Kidney glomerular epithelial cell (primary cell): ENCODE measurements at places on chromosomes 6 and 20.
A peak's percentile ranks its signal among the peaks of the same experiment; 100 is the strongest.

GRCh38 chr6:111559188-111560097 lies 46.2 kb downstream of the TRAF3IP2 start:
- DNase-seq: no peak

DNA sequence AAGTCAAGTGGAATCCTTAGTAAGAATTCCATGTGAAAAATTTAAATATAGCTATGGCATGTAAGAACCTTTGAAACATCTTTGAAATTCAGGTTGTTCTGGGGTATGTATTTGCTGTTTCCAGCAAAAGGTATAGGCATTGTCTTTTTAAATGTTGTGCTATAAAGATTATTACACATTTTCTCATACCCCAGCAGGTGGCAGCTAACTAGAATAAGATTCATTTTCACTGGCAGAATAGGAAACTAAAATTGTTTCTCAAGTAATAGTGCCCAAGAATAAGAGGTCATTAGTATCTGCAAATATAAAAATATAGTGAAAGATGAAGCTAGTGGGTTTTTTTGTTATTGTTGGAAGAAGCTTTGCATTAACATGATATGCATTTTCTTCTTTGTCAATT lies 1.8 kb downstream of the GRIK2 start:
- no peak for DNase-seq

DNA sequence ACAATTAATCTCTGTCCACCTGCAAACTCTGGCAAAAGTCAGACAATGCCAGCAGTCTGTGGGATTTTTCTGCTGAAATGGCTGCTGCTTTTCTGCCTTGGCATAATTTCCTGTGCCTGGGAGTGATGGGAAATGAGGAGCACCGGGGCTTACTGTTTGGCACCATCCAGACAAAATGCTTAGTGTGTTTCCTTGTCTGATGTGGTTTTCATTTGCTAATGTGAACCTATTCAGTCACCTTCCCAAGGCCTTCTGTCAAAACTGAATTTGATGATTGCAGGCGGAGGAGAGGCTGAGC lies 56.4 kb downstream of the CDH4 start:
- DNase-seq: no peak

DNA sequence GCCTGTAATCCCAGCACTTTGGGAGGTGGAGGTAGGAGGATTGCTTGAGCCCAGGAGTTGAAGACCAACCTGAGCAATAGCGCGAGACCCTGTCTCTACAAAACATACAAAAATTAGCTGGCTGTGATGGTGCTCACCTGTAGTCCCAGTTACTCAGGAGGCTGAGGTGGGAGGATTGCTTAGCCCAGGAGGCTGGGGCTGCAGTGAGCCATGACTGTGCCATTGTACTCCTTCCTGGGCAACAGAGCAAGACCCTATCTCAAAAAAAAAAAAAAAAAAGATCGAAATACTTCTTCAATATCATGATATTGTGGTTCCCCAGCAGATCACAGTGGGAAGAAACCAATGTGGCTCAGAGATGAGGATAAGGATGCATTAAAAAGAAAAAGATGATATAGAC lies 47.6 kb downstream of the SOBP start:
- no peak for DNase-seq

GRCh38 chr6:11414176-11414963 lies 123.2 kb upstream of the TMEM170B start:
- peak; percentile 34 for DNase-seq

- DNase-seq: no peak
Measured at GRCh38 chr6:22254886-22255285, 42.0 kb downstream of the PRL start.

DNA sequence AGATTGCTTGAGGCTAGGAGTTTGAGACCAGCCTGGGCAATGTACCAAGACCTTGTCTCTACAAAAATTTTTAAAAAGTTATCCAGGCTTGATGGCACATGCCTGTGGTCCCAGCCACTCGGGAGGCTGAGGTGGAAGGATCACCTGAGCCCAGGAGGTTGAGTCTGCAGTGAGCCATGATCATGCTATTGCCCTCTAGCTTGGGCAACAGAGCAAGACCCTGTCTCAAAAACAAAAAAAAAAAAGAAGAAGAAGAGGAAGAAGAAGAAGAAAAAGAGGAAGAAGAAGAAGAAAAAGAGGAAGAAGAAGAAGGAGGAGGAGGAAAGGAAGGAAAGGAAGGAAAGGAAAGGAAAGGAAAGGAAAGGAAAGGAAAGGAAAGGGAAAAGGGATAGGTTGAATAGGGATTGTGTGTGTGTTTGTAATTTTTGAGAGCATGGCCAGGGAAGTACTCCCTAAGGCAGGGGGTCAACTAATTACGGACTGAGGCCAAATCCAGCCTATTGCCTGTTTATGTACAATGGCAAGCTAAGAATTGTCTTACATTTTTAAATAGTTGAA lies 43.0 kb upstream of the ZNF217 start:
- no peak for DNase-seq

DNA sequence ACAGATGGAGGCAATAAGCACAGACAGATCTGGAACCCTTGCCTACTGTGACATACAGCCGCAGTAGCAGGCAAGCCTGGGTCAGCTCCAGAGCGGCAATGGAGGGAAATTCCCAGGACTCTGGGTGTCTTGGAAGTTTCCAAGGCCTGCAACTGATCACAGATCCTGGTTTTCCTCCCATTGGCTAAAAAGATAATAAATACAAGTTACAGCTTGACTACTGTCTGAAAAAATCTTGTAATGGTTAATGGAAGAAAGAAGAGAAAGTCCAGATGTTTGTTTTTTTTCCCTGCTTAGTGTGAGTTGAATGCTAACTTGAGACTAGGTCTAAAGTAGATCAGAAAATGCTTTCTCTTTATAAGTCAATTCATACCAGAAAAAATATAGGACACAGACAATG lies 307.6 kb downstream of the ALDH8A1 start:
- DNase-seq: peak; percentile 41

DNA sequence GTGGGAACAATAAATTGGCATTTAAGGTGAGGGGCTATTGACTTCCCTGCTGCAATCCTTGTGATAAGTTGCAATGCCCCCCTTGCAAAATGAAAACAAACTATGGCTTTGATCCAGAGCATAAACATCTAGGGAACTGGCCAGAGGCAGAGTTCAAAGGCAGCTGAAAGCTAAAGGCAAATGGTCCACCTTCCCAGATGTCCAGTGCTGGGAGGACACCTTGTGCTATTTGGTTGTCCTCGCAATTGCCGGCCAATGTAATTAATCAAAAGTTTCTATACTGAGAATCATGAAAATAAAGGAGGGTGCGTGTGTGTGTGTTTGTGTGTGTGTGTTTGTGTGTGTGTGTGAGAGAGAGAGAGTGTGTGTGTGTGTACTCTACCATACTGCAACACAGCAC lies 337.4 kb downstream of the CBLN4 start:
- no peak for DNase-seq

GRCh38 chr6:36844232-36845170 lies 5.3 kb upstream of the CPNE5 start:
- no peak for DNase-seq

- DNase-seq: peak; percentile 89
Measured at GRCh38 chr6:44966449-44967092, 361.6 kb upstream of the RUNX2 start.

- DNase-seq: no peak
Measured at GRCh38 chr6:157187182-157188083, 135.9 kb downstream of the TMEM242 start.

GRCh38 chr20:57384953-57385761 lies 6.0 kb upstream of the RBM38 start:
- DNase-seq: no peak

- DNase-seq: no peak
Measured at GRCh38 chr6:87946669-87947068, 101.0 kb upstream of the SPACA1 start.

GRCh38 chr6:28965706-28966105 lies 39.4 kb downstream of the ZNF311 start:
- no peak for DNase-seq
